Kidney (tissue), 22 donors: ENCODE measurements at places on chromosomes 4 and X. TPM values are rescaled to one million over a fixed set of nuclear protein-coding genes. Genes with fewer than 3 reads are reported as not detected.

NDST4 gene
- total RNA-seq, result not detected

PAGE5 gene
- not detected for total RNA-seq

ADRA2C gene
- total RNA-seq, result 36.2 TPM

CYTL1 gene
- 1.7 TPM for total RNA-seq

PDLIM5 gene
- 167 TPM for total RNA-seq

COL25A1 gene
- 2.3 TPM for total RNA-seq

NOX1 gene
- total RNA-seq, result not detected

KCTD8 gene
- 1.3 TPM for total RNA-seq

NPNT gene
- total RNA-seq, result 78.3 TPM

RRH gene
- 0.44 TPM for total RNA-seq

SPANXB1 gene
- total RNA-seq, result not detected

SGMS2 gene
- total RNA-seq, result 67.7 TPM

FAM149A gene
- total RNA-seq, result 37.8 TPM

TMPRSS11D gene
- not detected for total RNA-seq

OTC gene
- not detected for total RNA-seq

TMEM156 gene
- 3.5 TPM for total RNA-seq

HMX1 gene
- not detected for total RNA-seq

DDX53 gene
- total RNA-seq, result not detected

TMA16 gene
- 26.9 TPM for total RNA-seq

MAGEB18 gene
- not detected for total RNA-seq

DIAPH2 gene
- total RNA-seq, result 15.0 TPM

MTMR8 gene
- total RNA-seq, result 2.7 TPM

MAGEA4 gene
- total RNA-seq, result not detected

NLRP2B gene
- not detected for total RNA-seq

MAGIX gene
- total RNA-seq, result 11.6 TPM

DOK7 gene
- total RNA-seq, result 7.0 TPM

F11 gene
- total RNA-seq, result 1.5 TPM

CITED1 gene
- total RNA-seq, result 3.8 TPM

PRICKLE3 gene
- 11.6 TPM for total RNA-seq

TMEM144 gene
- total RNA-seq, result 9.8 TPM
